ENCODE measurements at places on chromosomes 4 and X. TPM values are rescaled to one million over a fixed set of nuclear protein-coding genes. Genes with fewer than 3 reads are reported as not detected.

Gene LRIT3
- total RNA-seq = 0.10 TPM

Gene IL13RA2
- total RNA-seq = not detected

Gene EDA2R
- 2.8 TPM for total RNA-seq

Gene TRAM1L1
- not detected for total RNA-seq

Gene SHISA3
- total RNA-seq = 0.58 TPM

Gene F8A3
- 0.40 TPM for total RNA-seq

DNA sequence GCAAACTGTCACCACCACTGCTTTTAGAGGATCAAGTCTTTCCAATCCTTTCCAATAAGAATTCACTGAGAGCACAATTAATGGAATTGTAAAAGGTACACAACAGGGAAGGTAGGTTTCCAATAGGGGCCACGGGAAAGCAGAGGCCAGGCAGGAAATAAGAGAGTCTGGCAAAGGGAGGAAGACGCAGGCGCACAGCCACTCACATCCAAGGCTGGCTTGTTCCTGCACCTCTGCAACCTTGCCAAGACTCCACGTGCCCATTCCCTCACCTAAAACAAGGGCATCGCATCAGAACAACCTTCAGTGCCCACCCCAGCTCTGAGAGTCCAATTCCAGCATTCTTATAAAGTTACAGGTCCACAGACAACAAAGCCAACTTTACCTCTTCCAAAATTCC is 81.2 kb downstream of the AFAP1 start:
- peaks cover 18% of the 10 kb centered on the region for H3K27me3 ChIP-seq
- DNase-seq = no peak
- peaks cover 48% of the 10 kb centered on the region for H3K4me1 ChIP-seq
- peaks cover 7% of the 10 kb centered on the region for H3K36me3 ChIP-seq
- no peak overlapping the region for H3K4me3 ChIP-seq

- H3K36me3 ChIP-seq = peaks cover 3% of the 10 kb centered on the region
- no peak overlapping the region for H3K4me3 ChIP-seq
- no peak for DNase-seq
- H3K27ac ChIP-seq = no peak overlapping the region
- no peaks in the 10 kb centered on the region for H3K27me3 ChIP-seq
These were observed 55.8 kb downstream of the MBNL3 start for GRCh38 chrX:132433001-132433400.

DNA sequence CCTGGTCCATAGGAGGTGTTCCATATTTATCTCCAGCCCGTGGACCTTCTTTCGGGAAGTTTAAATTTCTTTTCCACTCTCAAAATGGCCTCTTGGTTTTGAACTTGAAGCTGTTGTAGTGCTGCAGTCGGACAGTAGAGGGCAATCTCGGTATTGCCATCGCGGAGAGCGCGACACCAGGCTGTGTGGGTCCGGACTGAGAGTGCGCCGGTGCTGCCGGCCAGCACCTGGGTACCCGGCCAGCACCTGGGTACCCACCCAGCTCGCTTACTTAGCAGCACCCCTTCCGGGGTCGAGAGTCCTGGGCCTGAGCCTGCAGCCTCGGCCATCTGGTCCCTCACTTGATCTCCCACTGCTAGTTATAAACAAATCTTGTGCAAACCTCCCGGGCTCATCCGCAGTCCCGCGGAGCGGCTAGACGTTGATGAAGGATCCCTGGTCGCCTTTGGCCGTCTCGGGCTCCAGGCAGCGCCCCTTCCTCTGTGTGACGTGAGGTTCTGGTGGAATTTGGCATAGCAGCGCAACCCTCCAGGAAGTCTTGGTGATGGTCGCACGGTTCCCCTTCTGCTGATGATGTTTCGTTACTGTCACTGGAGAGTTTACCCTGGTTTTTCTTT is 18.0 kb downstream of the FAM9A start:
- no peaks in the 10 kb centered on the region for H3K27me3 ChIP-seq
- no peak overlapping the region for H3K27ac ChIP-seq
- H3K4me3 ChIP-seq = no peak overlapping the region
- H3K4me1 ChIP-seq = no peaks in the 10 kb centered on the region
- H3K36me3 ChIP-seq = no peaks in the 10 kb centered on the region

- DNase-seq = no peak
- H3K27me3 ChIP-seq = no peaks in the 10 kb centered on the region
- no peak overlapping the region for H3K27ac ChIP-seq
- H3K36me3 ChIP-seq = no peaks in the 10 kb centered on the region
- peaks cover 10% of the 10 kb centered on the region for H3K4me1 ChIP-seq
- no peak overlapping the region for H3K4me3 ChIP-seq
These were observed 69.9 kb downstream of the HMGB2 start for GRCh38 chr4:173264245-173264644.

DNA sequence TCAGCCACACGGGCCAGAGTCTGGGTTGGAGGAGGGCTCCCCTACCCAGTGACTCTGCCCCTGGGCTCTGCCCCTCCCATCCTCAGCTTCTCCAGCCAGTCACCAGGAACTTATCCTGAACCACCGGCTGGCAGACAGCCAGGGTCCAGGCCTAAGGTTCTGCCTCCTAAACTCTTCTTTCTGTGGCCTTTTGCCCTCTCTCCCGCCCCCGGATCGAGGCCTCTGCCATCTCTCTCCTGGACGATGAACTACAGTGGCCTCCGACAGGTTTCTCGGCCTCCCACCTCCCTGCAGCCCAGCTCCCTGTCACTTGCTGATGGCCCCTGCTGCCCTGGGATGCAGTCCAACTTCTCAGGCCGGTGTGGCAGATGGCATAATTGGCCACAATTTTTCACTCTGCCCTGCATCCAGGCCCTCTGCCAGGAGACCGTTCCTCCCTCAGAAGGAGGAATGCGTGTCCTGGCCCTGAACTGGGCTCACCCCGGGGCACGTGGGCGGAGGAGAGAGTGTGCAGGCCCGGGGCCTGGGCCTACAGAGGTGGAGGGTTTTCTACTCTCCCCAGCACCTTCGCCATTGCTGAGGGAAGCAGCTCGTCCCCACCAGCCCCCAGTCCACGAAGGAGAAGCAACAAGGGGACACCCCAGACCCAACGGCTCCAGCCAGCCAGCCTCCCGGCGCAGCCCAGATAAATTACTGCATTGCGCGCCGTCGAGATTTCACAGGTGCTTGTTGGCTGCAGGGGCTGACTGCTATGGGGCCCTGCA is 81.9 kb upstream of the LRPAP1 start:
- no peaks in the 10 kb centered on the region for H3K4me1 ChIP-seq
- peaks cover 6% of the 10 kb centered on the region for H3K27me3 ChIP-seq
- H3K36me3 ChIP-seq = no peaks in the 10 kb centered on the region
- DNase-seq = no peak
- no peak overlapping the region for H3K27ac ChIP-seq
- no peak overlapping the region for H3K4me3 ChIP-seq
